NCI-H187 treated with DMSO at 0.1 percent for 48 hours (cell line): ENCODE measurements at places on chromosomes 4 and X.

GRCh38 chr4:90181644-90182043 is 54.5 kb downstream of the CCSER1 start:
- no peak for DNase-seq

- no peak for DNase-seq
Measured at GRCh38 chr4:184361443-184361842, 112.9 kb downstream of the IRF2 start.

GRCh38 chr4:48222491-48222890 is 47.1 kb downstream of the TEC start:
- DNase-seq, result no peak

- DNase-seq, result no peak
Measured at GRCh38 chrX:9493936-9494335, 29.1 kb downstream of the TBL1X start.

DNA sequence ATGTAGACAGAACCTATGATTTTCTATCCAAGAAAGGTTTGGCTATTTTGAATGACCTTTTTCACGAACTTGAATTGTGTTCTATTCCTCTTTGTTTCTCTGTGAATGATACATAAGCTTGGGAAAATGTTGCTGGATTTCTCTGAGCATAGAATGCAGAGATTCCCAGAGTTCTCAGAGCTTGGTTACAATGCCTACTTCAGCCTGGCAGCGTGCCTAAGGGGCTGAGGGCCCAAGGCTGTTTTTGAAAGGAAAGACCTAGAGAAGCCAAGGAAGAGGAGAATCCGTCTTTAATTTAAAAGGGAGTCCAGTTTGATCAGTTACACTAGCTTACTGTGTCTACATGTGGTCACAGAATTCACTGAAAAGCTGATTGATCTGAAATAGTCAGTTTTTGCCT is 55.3 kb upstream of the CXorf51B start:
- DNase-seq, result no peak

GRCh38 chrX:5650904-5651303 is 577.8 kb downstream of the NLGN4X start:
- DNase-seq, result no peak

DNA sequence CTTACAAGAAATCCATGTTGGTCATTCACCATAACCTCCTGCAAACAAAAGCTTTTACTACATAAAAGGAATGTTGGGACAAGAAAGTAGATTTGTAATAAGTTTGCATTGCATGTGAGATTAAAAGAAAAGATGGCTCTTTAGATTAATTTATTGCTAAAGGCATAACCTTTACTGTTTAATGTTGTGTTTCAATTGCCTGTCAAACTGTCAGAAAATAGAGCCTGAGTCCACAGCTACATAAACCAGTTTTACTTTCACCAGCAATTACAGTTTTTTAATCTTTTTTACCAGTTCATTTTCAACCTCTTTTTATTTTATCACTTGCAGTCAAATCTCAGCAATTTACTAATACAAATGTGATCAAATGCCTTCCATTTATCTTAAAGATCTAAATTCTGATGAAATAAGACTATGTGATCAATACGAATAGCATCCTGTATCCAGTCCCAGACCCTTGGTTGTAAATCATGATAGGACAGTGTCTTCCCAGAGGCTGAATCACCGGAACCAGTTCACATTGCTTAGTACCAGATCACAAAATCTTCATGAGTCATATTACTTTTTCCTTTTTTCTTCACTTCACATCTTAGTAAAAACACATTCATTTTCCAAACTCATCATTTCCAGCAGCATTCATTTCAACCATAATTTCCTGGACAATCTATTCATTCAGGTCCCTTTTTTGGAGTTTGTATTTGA is 95.4 kb upstream of the FRG1 start:
- no peak for DNase-seq

DNA sequence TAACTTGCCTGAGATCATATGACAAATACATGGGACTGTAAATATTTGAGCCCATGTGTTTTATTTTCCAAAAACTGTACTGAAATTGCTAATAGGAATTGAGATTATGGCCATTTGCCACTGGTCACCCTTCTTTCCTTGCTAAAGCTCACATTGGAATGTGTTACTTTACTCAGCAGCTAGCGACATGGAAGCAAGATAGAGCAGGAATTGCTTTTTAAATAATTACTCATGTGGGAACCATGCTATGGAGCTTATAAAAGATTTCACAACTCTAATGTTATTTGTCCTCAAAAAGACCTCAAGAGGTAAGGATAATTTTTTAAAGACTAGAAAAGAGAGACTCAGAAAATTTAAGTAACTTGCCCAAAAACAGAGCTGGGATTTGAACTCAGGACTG is 48.8 kb upstream of the AFAP1 start:
- DNase-seq, result no peak
